ENCODE measurements at places on chromosomes 1 and 21.

DNA sequence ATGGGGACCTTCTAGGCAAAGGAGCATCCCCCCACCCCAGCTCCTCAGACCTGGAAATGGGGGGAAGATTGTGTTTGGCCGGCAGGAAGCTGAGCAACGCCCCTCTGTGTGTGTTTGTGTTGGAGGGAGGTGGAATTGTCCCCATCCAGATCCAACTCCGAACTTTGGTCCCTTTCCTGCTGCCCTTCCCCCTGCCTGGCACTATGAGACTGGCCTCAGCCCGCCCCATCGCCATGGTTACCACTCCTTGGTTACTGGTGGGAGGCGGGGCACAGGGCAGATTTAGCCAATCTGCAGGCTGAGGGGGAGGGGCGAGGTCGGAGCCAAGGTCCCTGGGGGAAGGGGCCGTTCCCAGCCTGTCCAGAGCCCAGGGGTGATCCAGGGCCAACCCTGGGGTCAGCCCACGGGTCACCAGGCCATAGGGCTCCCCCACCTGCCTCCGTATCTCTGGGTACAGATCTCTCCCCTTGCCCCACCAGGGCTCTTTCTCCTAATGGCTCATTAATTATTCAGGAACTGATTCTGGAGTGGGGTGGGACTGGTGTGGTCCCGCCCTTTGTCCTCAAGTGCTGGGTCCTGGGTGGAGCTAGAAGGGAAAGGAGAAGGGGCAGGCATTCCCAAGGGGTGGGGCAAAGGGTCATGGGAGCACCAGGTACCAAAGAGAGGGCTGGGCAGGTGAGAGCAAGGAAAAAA, 15.2 kb downstream of the PTPRF start:
- DNase-seq = no peak

GRCh38 chr1:183726825-183727224, 73.7 kb upstream of the APOBEC4 start:
- no peak for DNase-seq

DNA sequence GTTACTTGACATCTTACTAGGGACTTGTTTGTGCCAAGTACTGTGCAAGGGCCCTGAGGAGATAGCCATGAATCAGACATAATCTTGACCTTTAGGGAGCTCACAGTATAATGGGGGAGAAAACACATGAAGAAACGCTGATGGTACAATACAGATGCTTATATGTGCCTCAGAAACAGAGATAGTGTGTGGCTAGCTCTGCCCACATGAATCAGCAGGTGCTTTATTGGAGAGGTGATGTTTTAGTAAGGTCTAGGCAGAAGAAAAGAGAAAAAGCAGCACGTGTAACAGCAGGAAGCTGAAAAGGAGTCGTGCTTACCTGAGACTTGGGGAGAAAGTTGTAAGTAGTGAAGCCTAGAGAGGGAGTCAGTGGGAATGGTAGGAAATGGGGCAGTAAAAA, 60.6 kb upstream of the LMO4 start:
- no peak for DNase-seq

DNA sequence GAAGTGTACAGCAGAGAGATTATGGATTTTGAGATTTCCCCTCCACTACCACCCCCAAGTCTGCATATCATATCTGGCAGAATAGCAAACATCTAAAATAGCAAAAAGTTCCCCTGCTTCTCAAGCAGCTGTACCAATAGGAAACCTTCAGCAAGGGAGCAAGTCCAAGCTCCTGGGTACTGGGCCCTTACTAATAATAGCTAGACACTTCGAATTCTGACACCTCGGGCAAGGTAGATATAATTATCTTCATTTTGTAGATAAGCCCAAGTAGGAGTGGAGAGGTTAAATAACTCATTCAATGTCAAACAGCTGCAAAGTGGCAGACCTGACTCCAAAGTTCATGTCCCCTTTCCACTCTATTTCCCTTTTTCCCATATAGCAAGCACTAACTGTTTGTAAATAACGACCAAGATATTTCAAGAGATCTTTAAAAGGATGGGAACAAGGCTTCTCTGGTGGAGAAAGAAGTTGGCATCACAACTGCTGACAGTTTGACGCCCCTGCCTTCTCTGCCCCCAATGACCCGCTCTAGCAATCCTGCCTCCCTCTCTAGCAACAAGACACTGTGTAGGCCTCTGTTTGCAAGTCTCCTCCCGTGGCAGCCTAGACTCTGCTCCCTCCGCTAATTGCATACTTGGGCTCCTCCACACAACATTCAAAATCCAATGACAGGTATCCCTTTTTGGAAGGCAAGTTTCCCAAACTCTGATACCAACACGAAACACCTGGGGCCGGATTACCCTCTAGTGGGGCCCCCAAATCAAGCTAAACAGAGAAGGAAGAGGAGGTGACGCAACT, 18.7 kb upstream of the ADAR start:
- no peak for DNase-seq

Data from activated naive CD4-positive, alpha-beta T cell treated with anti-CD3 and anti-CD28 coated beads, Interleukin-2, amount 50 U/mL, for 16 hours (primary cell).